ENCODE measurements at places on chromosomes 12 and 14.

- DNase-seq, result no peak
These were observed 68.1 kb downstream of the ERC1 start for GRCh38 chr12:1059162-1059561.

DNA sequence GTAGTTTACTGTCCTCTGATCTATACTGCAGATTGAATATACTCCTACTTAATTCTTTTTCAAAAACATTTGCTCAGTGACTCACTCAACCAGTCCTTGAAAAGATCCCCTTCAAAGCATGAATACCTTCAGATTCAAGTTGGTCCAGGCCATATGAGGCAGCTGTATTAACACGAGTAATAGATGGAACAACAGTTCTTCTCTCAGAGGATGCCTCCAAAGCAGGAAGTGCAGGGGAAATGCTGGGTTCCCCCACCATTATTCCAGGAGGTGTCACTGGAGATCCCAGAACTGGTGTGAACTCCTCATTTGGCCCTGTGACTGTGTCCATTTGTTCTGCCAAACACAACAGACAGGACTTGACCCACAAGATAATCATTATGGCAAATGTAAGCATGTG is 20.6 kb downstream of the ARMH4 start:
- DNase-seq, result no peak

DNA sequence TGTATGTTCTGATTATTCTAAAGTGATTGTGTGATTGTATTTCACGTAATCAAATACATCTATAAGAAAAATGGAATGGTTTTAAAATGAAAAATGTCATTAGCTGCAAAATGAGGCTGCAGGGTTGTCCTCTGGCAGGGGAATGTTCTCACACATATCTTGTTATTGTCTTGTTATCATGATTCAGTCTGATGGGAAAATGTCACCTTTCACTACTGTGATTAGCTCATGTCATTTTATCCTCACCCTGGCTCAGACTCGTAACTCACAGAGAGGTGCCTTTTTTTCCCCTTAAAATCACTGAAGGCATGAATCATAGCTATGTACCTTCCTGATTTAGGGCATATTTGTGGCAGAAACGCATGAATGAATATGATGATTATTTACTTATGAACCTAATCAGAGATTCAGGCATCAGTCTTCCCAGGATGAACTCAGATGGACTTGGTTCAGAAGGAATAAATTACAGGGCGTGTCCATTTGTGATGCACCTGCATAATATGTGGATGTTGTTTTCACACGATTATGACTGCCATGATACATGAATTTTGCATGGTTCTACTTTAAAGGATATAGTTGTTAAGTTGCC is 1339.2 kb downstream of the AACS start:
- no peak for DNase-seq

DNA sequence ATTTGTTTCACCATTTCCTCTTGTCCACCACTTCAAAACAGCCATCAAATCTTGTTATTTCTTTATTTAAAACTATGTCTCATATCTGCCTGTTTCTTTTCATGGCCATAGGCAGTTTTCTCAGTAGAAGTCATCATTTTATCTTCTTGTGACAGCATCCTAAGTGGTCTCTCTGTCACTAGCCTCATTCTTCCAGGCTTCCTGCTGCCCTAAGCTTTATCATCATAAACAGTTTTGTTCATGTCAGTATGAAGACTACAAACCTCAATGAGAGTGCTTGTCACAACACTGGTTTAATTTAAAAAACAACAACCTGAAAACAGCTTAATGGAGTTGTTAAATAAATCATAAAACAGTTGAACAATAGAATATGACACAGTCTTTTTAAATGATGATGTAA is 387.8 kb upstream of the RPL10L start:
- DNase-seq, result no peak

DNA sequence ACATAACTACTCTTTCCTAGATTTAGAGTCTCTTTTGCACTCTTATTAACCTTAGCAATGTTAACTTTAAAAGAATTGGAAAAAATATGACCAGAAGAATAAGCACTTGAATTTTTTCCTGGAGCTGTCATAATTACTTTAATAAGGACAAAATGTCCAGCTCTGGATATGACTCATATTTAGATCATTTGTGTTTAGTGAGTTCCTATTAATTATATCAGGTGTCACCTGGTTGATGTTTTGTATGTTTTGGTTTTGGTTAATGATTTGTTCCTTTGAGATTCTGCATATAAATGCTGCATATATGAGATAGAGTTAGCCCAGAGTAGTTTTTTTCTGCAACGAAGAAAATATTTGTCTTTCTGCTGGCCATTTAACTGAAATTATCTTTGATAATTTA is 5.1 kb downstream of the CLECL1 start:
- no peak for DNase-seq
